Upper lobe of left lung (tissue), 6 donors: ENCODE measurements at places on chromosomes 3 and 15. TPM values are rescaled to one million over a fixed set of nuclear protein-coding genes. Genes with fewer than 3 reads are reported as not detected.

Gene CAPN3
- 26.3 TPM for total RNA-seq

DNA sequence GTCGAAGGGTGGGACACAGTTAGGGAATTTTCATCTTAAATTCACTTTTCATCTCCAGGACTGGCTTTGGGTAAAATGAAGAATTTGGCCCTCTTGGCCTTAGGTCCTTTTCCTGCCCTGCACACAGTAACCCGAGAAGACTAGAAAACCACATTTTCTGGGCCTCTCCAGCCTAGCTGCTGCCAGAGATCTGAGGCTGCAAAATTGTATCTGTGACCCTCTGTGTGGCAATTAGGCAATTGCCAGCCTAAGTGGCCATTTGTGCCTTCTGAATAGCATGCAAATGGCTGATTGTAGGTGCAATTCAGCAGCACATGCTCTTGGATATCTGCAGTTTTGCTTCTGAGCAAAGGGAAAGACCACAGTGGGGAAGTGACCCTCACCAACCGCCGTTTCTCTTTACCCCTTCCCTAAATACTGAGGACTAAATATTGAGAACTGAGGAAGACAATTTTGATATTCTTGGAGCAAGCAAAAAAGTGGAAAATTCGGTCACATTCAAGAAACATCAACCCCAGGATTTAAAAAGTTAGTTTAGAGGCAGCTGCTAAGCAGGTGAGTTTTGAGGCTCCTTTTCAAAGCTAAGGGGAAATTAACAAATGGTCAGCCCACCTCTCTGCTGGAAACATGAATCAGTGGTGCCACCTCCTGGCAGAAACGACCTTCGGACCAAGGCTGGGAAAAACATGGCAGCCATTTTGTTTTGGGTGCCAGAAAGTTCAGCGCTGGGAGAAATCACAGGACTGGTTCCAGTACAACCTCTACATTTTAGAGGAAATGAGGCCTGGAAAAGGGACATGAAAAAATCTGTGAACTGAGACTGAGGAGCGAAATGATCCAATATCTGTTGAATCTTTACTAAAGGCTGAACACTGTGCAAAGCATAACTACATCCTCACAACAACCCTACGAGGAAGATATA is 56.6 kb upstream of the PRTG start:
- no peak overlapping the region for H3K27ac ChIP-seq
- H3K36me3 ChIP-seq: no peaks in the 10 kb centered on the region
- H3K4me1 ChIP-seq: no peaks in the 10 kb centered on the region
- peak; percentile 53 for DNase-seq

Gene EBLN2
- total RNA-seq: 4.1 TPM

Gene CFAP100
- 10.7 TPM for total RNA-seq

DNA sequence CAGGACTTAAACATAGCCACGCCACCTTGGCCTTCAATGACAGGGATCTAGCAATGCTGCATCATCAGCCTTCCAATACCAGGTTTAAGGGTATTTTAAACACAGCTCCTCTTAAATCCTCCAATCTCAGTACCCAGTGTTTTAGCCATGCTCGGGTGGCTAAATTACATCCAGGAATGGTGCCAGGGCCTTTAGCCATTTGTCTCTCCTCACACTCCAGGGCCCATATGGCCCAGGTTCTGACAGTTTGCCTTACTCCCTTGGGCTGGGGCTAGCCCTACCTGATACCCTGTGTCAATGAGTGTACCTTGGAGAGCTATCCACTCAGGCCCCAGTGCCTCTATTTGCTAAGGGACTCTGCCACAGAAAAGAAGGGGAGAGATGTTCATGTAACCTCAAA is 29.4 kb downstream of the ZNF589 start:
- peaks cover 18% of the 10 kb centered on the region for H3K36me3 ChIP-seq
- no peak overlapping the region for H3K4me3 ChIP-seq
- DNase-seq: no peak
- no peak overlapping the region for H3K27ac ChIP-seq
- peaks cover 3% of the 10 kb centered on the region for H3K4me1 ChIP-seq

GRCh38 chr3:65354880-65355279 is 667.1 kb upstream of the ADAMTS9 start:
- H3K36me3 ChIP-seq: peaks cover 3% of the 10 kb centered on the region
- no peak overlapping the region for H3K27ac ChIP-seq
- no peaks in the 10 kb centered on the region for H3K4me1 ChIP-seq
- H3K4me3 ChIP-seq: no peak overlapping the region
- no peak for DNase-seq
- H3K27me3 ChIP-seq: no peaks in the 10 kb centered on the region

Gene LHFPL4
- total RNA-seq: not detected

- H3K27me3 ChIP-seq: no peaks in the 10 kb centered on the region
- no peak for DNase-seq
- H3K27ac ChIP-seq: no peak overlapping the region
These were observed 64.8 kb upstream of the SEC61A1 start for GRCh38 chr3:127987309-127987995.

Gene TMEM40
- total RNA-seq: 0.66 TPM

DNA sequence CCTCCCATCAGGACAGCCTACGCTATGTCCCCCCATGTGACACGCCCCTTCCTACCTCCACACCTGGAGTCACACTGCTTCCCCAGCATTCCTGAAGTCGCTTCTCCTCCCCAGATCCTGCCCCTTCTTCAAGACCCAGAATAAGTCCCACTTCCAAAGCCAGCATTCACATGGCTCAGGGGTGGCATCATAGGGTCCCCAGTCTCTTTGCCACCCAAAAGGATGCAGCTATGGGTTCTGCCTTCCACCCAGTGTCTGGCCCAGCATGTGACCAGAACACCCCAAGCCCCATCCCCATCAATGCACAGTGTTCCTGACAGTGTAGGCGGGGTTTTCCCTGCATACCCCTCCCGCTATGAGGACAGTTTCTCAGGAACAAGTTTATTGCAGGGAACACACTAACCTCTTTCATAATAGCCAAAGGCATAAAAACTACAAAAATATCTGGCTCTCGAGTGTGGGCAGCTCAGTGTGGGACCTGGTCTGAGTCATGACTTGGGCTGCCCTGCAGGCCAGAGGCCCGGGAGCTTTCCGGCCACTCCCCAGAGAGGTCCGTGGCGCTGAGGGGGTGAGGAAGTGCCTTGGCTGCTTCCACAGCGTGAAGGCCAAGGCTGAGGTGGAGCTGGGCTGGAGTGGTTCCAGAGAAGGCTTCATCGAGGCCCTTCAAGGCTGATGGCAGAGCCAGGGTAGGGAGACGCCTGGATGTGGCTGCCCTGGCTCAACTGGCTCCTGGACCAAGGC is 5.8 kb downstream of the ISLR start:
- peaks cover 29% of the 10 kb centered on the region for H3K4me1 ChIP-seq
- H3K4me3 ChIP-seq: no peak overlapping the region
- H3K27me3 ChIP-seq: no peaks in the 10 kb centered on the region

DNA sequence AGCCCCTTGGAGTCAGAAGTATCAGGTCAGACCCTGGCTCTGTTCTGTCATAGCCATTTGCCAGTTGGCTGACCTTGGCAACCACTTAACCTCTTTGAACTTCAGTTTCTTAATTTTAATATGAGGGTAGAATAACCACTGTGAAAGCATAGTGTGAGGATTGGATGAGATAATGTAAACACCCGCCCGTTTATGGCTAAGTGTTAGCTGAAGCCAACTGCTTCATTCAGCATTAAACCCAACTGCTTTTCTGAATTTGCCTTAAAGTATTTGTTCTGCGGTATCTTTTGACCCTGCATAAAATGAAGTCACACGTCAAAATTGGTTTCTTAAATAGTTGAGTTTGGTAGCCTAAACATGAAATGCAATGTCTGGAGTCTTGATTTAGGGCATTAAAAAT is 121.5 kb upstream of the ABHD17C start:
- no peak overlapping the region for H3K4me3 ChIP-seq
- H3K27ac ChIP-seq: no peak overlapping the region
- H3K4me1 ChIP-seq: no peaks in the 10 kb centered on the region
- H3K27me3 ChIP-seq: no peaks in the 10 kb centered on the region
- H3K36me3 ChIP-seq: no peaks in the 10 kb centered on the region

DNA sequence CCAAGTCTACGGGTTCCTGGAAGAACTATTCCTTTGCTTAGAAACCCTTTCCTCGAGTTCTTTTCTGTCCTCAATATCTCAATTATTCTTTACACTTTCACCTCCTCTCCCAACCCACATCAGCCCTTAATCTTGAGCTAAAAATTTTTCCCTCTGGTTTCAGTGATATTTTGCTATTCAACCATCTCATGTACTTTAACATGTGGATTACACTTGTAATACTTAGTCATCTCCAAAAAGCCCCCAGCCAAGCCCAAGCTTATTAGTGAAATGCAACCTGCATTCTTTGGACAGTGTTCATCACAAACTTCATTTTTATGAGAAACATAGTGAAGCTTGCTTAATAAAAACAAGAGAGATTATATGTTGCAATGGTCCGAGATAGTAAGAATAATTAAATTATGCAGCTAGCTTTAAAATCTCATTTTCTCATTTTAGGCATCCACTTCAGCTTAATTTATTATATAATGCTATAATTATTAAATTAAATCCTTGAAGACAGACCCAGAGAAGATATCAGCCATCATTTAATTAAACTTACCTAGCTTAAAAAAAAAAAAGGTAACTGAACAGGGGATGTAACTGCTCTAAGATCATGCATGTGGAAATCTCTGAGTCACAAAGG is 534.5 kb upstream of the TBL1XR1 start:
- no peak overlapping the region for H3K4me3 ChIP-seq
- H3K27me3 ChIP-seq: no peaks in the 10 kb centered on the region
- DNase-seq: no peak
- H3K27ac ChIP-seq: no peak overlapping the region

DNA sequence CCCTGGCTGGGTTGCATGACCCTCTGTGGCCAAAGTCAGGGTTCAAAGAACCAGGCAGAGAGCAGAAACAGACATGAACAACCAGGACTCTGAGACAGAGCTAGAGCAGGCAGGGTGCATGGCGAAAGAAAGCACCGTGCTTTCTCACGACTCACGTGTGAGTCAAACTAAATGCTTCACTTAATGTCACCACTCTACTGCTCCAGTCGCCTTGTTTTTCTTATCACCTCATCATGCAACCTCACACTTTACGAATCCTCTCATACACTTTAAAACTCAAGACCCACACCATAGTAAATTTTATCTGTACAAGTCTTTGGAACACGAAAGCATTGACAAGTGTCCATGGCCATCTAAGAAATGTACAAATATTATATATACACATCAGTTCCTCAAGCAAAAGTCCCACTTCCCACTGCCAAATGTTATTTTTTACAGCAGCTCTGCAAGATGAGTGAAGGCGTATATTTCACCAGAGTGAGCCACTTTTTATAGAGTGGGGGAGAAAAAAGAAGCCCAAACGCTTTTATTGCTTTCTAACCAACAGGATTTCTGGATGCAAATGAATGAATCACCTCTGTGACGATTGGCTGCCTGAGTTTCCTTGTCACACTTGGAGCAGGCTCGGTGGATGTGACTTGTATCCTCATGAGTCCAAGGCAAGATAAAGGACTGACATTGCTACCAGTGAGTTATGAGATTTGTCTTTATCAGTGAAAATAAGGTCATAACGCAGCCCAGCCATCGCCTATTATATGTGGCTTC is 16.0 kb upstream of the MEGF11 start:
- H3K27me3 ChIP-seq: no peaks in the 10 kb centered on the region
- H3K36me3 ChIP-seq: no peaks in the 10 kb centered on the region
- H3K27ac ChIP-seq: no peak overlapping the region

Gene CTDSPL
- total RNA-seq: 74.8 TPM

DNA sequence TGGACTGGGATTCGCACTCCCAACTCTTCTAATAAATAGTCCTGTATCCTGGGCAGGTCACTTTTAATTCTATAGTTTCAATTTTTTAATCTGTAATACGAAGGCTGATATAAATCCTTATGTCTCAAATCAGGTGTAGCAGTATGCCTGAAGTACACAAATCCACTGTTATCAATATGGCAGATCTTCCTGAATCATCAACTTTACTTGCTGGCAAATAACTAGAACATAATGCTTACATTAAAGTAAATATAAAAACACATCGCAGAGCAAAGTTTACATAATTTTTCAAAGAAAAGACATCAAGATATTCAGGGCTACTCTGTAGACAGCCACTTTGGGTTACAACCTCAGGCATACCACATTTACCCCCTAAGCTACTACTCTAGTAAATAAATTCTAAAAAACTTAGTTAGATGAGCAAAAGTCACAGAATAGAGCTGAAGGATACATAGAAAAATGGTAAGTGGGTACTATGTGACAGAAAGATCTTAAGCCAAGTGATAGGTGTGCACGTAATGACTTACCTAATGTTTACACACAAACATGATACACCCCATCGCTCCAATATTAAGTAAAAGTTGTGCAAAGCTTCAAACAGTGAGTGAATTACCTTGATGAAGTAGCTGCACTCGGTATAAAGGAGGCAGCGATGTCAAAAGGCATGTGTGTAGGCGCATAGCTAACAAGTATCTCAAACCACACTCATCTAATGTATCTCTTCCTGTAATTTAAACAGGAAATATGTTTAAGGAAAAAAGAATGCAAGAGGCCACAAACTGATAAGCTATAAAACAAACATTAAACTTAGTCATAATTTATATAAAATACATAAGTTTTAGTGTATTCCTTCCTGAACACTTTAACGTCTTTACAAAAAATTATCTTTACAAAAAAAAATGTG is 127.9 kb downstream of the DMXL2 start:
- no peaks in the 10 kb centered on the region for H3K36me3 ChIP-seq
- no peak overlapping the region for H3K27ac ChIP-seq

DNA sequence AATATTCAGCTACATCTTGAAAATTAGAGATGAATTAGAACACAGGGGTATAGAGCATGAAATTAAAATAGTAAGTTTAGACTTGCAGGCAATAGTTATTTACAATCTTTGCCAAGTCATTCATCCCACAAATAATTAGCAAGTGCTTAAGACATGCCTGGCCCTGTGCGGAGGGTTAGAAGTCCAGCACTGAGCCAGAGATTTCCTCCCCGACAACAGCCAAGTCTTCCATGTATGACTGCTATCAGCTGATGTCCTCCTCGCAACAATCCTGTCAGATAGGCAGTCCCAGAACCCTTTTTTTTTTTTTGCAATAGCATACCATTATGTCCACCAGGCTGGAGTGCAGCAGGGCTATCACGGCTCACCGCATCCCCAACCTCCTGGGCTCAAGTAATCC is 14.6 kb downstream of the SIN3A start:
- no peak overlapping the region for H3K27ac ChIP-seq
- no peak for DNase-seq
- H3K36me3 ChIP-seq: no peaks in the 10 kb centered on the region
- H3K4me1 ChIP-seq: no peaks in the 10 kb centered on the region
- no peaks in the 10 kb centered on the region for H3K27me3 ChIP-seq

- H3K27me3 ChIP-seq: no peaks in the 10 kb centered on the region
- no peaks in the 10 kb centered on the region for H3K4me1 ChIP-seq
- no peaks in the 10 kb centered on the region for H3K36me3 ChIP-seq
These were observed 300.2 kb upstream of the RBMS3 start for GRCh38 chr3:28980631-28981030.

GRCh38 chr3:8001712-8002111 is 499.9 kb upstream of the LMCD1 start:
- peak; percentile 34 for DNase-seq
- no peaks in the 10 kb centered on the region for H3K36me3 ChIP-seq
- no peak overlapping the region for H3K4me3 ChIP-seq
- H3K27ac ChIP-seq: no peak overlapping the region
- no peaks in the 10 kb centered on the region for H3K4me1 ChIP-seq

Gene PTH1R
- total RNA-seq: 48.2 TPM

Gene TEX55
- not detected for total RNA-seq
